ENCODE measurements at places on chromosomes 1 and 21.

DNA sequence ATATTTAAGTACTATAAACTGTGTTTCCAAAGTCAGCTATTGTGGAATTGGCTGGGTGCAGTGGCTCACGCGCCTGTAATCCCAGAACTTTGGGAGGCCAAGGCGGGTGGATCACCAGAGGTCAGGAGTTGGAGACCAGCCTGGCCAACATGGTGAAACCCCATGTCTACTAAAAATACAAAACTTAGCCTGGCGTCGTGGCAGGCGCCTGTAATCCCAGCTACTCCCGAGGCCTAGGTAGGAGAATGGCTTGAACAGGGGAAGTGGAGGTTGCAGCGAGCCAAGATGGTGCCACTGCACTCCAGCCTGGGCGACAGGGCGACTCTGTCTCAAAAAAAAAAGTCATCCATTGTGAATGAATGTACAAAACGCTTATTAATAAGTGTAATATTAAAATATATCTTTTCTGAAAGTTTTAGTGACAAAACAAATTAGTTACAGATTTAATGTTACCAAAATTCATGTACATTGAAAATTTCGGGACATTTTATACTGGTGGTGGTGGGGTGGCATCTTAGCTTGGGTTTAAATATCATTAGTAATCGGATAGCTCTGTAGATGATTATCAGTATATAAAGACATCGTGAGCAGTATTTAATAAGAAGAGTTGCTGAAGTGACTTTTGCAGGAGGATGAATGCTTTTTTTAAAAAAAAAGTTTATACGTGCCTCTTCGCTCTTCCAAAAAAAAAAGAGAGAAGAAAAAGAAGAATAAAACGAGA, 503 bp upstream of the SRSF11 start:
- no peak for DNase-seq

DNA sequence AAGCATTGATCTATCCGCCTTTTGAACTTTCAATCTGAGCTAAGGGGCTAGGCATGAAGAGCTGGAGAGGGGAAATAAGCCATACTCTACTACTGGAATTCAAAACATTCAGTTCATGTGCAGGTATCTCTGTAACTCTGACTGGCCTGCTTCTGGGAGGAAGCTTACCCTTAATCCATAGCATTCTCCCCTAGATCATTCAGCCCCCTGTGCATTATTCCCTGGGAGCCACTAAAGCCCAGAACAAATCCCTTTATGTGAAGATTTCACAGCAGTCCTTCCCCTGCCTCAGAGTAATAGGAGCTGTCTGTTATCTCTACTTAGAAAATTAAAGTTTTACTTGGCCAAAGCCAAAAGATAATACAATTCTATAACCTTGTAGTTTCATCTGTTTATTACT, 300.7 kb downstream of the SEC16B start:
- DNase-seq, result no peak

DNA sequence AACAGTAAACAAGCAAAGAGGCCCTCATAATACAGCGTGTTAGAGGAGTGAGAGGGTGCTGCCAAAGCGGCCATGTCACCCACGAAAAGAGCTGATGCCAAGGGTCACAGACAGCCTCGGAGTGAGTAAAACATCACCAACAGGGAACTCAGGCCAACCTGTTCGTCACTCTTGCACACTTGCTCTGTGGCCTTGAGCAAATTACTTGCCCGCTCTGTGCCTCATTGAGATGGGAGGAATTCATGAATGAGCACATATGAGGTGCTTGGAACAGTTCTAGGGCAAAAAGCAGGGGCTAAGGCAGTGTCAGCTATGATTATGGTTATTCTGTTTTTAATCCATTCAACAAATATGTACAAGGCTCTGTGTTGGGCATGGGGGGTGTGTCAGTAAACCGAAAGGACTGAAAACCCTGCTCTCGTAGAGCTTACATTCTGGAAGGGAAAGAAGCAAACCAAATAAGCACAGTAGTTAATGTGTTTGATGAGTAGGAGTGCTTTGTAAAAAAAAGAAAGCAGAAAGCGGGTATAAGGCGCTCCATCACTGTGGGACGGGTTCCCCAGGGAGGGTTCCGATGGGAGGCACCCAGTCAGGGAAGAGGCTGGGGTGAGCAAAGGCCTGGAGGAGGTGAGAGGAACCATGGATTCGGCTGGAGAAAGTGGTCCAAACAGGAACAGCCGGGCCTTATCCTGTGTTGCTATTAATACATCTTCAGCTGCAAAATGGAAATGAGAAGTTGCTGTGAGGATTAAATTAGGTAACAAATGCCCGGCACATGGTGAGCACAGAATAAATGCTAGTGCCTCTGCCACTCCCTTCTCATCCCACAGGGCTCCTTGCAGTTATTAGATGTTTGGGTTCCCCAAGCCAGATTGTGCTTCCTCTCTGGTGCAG, 39.5 kb upstream of the RD3 start:
- no peak for DNase-seq

DNA sequence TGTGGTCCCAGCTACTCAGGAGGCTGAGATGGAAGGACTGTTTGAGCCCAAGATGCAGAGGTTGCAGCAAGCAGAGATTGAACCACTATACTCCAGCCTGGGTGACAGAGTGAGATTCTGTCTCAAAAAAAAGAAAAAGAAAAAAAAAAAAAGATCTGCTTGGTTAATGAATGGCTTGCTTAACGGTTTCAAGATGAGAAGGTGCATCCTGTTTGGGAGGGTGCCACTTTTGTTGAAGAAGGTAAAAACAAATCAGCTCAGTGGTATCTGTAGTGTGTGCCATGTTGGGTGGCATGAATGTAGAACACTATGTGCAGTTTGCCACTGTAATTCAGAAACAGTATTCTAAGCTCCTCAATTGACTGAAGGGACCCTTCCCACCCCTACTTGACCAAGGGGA, 94.9 kb upstream of the ETV3 start:
- DNase-seq, result no peak

DNA sequence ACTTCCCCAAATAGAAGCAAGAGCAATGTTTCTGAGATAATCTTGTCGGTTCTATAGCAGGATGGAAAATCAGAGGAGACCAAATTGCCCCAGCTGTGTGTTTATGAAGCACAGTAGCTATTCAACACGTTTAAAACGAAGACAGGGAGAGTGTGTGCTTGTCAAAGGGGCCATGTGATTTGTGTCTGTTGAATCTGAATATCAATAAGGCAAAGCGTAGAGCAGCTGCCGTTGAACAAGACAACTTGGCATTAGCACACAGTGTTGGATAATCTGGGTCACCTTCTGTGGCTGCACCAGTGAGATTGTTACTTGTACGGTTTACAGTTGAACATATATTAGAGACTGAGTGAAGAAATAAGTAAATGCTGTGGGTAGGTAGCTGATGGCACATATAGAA, 1.0 kb downstream of the CRB1 start:
- DNase-seq, result no peak

- no peak for DNase-seq
Measured at GRCh38 chr1:75396745-75397144, 214.2 kb downstream of the SLC44A5 start.

GRCh38 chr21:16418642-16419041, 688.9 kb downstream of the USP25 start:
- no peak for DNase-seq

DNA sequence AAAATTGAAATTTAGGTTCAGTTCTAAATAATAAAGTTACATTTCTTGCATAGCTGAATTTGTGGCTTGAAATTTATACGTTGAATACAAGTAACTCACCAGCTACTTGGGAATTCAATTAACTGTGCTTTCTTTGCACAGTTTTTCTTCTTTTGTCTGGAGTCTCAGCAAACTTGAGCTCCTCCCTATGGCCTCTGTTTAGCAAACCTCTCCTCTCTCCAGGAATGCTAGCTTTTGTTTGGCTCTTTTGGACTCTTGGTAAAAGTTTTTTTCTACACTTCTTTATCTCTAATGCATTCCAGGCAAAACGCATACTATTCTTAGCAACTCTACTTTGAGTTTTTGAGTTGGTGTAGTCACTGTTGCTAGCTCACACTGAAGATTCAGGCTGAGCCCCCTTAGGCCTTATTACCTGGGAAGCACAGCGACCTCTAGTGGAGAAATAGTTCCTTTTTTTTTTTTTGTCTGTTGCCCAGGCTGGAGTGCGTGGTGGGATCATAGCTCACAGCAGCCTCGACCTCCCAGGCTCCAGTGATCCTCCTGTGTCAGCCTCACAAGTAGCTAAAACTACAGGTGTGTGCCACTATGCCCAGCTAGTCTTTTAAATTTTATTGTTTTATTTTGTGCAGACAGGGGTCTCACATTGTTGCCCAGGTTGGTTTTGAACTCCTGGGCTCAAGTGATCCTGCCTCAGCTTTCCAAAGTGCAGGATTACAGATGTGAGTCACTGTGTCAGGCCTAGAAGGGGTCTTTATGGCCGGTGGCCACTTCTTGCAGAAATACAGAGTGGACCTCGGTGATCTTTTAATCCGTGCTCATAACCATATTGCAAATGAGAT, 61.7 kb downstream of the CASQ2 start:
- DNase-seq, result no peak

DNA sequence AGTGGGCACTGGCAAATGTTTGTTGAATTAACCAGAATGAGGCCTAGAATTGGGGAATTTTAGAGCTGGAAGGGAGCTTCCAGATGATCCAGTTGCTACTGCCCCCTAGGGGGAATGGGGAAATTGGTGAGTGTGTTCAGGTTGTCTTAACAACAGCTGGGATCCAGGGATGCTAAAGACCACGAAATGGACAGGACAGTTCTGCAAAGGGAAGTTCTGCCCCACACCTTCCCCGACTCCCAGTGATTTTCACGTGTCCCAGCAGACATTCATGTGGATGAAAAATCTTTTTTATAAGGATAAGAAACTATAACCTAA, 33.9 kb downstream of the TRIM62 start:
- no peak for DNase-seq

GRCh38 chr21:42212266-42212665, 6.7 kb upstream of the ABCG1 start:
- no peak for DNase-seq

DNA sequence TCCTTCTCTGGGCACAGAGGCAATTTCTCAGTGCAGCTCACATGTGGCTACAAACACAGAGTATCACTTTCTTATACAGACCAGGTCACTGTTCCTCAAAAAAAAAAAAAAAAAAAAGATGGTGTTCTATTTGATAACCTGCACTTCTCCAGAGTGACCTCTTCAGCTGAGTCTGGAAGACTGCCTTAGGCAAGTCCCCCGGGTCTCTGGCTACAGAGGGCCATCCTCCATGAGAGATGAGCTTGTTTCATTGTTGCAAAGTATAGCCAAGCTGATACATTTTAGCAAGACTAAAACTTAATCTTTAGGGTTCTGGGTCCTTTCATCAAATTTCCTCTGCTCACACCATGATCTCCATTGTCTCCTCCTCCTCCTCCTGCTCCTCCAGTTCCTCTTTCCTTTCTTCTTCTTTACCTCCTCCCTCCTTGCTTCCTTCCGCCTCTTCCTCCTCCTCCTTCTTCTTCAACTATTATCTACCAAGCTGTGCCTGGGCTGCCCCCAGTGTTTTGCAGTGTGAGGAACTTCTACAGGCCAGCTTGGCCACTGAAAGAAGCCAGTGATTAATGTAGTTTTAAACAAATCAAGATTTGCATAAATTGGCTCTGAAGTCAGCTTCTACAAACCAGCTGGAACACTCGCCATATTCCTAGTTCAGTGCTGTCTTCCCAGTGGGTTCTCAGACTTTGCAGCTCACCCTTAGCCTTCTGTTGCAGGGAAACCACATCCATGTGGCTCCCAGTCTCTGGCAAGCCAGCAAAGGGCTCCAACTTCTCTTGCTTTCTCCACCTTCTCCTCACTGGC, 139.4 kb downstream of the RUNX1 start:
- DNase-seq, result no peak

DNA sequence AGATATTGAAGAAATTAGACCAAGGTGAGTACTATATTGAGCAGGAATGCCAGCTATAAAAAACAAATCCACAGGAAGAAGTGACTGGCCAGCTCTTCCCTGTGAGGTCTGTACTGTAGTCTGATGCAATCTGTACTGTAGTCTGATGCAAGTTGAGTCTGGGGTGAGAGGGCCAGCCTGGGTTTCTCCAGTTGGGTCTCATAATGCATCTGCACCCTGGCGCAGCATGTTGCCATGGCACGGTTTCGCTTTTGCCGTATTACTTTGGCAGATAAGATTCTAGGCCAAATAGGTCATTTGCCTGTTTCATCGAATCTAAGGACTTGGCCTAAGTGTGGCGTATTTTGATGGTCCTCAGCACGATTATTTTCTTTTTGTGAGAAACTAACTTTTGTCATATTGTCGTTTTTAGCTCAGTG, 24.4 kb upstream of the PGD start:
- no peak for DNase-seq

GRCh38 chr1:197559244-197559643, 216.0 kb downstream of the DENND1B start:
- no peak for DNase-seq
